ENCODE measurements at places on chromosomes 1 and 21.

DNA sequence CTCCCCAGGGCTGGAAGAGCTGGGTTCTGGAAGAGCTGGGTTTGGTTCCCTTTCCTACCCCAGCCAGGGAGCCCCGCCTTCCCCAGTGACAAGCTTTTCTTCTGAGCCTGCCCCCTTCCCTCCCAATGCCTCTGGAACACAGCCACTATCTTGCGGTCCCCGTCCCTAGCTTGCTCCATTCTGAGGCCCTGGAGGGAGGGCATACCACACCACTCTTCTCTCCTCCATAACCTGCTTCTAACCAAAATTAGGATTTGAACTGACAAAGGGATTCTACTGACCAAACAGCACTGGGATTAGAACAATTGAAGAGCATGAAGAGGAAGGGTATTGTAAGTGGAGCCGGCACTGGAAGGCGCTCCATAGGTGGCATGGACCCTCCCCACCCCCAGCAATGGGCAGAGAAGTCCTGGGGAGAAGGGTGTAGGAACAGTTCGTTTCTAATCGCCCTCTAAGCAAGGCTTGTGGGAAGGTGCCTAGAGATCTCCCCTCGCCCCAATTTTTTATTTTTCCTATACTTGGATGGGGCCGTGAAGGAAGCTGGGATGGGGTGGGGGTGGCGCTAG, 690 bp downstream of the C1orf216 start:
- DNase-seq: no peak

DNA sequence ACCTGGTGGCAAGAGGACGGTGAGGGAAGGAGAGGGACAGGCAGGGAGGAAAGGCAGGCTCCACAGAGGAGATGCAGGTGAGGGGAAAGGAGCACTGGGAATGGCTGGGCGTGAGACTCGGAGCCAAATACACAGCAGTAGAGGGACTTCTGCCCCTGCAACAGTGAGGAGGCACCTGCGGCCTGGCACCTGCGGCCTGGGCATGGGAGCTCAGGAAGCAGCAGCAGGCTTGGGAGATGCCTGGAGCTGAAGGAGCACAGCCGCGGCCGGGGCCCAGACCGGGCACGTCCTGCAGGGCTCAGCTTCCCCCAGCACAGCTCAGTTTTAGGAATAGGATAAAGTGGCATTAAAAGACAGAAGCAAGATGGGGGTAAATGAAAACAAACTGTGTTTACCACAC, 20.9 kb upstream of the TSPEAR start:
- no peak for DNase-seq

- no peak for DNase-seq
These were observed 1.8 kb downstream of the SUMO3 start for GRCh38 chr21:44815852-44816628.

- DNase-seq: no peak
These were observed 11.4 kb downstream of the NEXN start for GRCh38 chr1:77899647-77900320.

DNA sequence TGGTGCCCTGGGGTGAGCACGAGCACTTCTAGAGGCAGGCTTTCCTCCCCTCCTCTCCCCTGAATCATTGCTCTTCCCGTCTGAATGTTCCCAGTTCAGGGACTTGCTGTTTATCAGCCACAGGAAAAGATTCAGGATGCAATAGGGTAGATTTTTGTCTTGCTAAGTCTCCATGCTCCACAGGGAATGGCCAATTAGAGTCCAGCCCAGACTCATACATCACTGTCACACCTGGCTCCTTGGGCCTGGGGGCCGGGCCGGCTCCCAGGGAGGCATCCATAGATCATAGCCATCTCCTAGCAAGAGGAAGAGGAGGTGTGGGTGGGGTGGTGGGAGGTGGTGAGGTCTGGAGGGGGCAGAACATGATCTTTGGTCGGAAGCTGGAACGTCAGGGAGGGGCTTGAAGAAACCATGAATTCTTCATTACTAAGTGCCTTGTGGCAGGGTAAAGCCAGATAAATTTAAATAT, 83.4 kb downstream of the LRRN2 start:
- no peak for DNase-seq

- DNase-seq: no peak
These were observed 55.8 kb upstream of the ATP2B4 start for GRCh38 chr1:203570805-203571204.

- no peak for DNase-seq
These were observed 1561.5 kb downstream of the MRPL39 start for GRCh38 chr21:24045775-24046215.

DNA sequence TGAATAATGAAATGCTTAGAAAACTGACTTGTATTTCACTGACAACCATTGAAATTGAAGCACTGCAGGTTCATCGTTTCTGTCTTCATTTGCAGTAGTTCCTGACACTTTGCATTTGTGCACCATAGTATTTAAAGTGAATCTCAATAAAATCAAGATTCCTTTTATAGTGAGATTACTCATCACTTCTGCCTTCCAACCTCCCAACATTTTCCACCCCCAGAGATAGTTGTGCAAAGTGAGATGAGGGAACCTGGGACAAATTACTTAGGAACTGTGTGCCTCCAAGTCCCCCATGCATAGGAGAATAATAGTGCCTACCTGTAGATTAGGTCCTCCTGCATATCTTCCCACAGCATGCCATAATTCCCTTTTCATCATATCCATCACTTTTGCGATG, 114.9 kb upstream of the DPT start:
- DNase-seq: no peak

GRCh38 chr21:37269481-37269880, 2.3 kb upstream of the VPS26C start:
- DNase-seq: no peak
